Stimulated activated CD4-positive, alpha-beta T cell treated with anti-CD3 and anti-CD28 coated beads, TNF-alpha, amount 100 ng/mL, for 4 hours (primary cell): ENCODE measurements at places on chromosomes 13 and 19.

DNA sequence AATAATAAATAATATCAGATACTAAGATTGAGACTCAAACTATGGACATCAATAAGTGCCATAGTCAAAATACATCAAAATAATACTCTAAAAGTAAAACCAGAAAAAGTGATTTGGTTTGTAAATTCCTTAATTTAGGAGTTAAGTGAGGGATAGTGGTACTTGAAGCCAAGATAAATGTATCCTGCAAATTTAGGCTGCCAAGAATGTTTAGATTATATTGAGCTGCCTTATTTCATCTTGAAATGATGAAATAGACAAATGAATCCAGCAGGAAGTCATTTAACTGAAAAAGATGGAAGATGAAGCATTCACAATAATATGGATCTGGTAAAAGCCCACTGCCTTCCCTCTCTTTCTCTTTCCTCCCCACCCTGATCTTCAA is 112.3 kb downstream of the LRCH1 start:
- DNase-seq, result no peak

DNA sequence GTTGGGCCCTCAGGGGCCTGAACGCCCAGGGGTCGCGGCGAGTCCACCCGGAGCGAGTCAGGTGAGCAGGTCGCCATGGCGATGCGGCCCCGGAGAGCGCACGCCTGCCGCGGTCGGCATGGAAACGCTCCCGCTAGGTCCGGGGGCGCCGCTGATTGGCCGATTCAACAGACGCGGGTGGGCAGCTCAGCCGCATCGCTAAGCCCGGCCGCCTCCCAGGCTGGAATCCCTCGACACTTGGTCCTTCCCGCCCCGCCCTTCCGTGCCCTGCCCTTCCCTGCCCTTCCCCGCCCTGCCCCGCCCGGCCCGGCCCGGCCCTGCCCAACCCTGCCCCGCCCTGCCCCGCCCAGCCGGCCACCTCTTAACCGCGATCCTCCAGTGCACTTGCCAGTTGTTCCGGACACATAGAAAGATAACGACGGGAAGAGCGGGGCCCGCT is at the start of gene CCNA1:
TSS of gene CCNA1 (plus strand) at position 390 of the 439 bp plus-strand sequence. CDS start 562 bp downstream, outside the sequence.
- no peak for DNase-seq

GRCh38 chr13:51619614-51620013 is 35.4 kb downstream of the WDFY2 start:
- no peak for DNase-seq

DNA sequence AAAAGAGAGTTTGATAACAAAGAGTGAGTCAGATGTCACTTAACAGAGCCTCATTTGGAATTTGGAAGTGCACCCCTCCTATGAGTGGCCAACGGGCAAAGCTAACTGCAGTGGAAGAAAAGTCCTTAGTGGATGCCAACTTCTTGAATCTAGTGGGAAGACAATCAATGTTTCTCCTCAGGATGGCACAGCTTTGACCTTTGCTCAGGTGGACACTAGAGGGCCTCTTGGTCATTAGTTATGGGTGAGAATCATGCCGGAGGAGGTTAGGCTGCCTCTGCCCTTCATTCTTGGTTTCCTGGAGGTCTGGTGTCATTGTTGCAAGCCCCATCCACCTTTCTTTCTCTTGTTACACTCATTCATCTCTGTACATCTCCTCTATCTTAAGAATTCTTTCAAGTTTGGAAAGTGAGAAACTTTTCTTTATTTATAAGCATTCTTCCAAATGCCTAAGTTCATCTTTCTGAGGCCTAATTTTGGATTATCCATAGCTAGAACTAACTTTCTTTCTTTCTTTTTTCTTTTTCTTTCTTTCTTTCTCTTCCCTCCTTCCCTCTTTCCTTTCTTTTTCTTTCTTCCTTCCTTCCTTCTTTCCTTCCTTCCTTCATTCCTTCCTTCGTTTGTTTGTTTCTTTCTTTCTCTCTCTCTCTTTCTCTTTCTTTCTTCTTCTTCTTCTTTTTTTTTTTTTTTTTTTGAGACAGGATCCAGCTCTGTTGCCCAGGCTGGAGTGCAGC is 327.2 kb upstream of the TSHZ3 start:
- no peak for DNase-seq

DNA sequence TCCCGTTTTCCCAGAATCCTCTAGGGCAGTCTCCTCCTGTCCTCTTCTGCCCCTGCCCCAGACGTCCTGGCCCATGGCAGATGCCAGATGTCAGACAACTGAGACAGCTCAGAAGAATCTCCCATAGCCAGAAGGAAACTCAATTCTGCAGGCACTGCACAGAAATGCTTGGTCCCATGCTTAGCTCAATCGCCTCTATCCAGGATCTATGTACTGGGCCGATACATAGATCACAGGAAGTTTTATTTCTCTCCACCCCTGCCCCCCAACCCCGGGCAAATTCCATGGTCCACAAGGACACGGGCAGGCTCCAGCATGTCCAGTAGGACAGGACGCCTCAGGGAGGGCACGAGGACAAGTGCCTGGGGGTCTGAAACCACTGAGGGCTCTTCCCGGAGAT is 4.8 kb downstream of the MBD3 start:
- no peak for DNase-seq

DNA sequence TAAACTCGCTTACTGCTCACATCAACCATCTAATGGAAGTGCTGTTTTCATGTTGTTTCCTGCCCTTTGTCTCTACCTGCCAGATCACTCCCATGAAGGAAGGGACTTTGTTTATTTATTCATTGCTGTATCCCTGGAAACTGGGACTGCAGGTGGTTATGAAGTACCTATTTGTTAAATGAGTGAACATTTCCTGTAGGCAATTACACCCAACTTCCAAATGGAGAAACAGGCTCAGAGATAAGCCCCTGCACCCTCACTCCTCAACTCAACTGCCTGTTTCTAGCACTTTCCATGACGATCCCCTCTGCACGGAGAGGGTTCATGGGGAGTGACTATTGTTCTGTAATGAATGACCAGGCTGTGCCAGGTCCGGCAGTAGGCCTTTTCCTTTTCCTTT is 1.9 kb upstream of the SELENOW start:
- DNase-seq, result no peak

DNA sequence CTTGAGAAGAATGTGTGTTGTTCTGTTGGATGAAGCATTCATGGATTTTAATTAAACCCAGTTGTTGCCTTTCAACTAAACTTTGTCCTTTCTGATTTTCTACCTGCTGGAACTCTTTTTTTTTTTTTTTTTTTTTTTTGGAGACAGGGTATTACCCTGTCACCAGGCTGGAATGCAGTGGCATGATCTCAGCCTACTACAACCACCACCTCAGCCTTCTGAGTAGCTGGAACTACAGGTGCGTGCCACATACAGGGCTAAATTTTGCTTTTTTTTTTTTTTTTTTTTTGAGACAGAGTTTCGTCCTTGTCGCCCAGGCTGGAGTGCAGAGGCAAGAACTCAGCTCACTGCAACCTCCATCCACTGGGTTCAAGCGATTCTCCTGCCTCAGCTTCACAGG is 6.9 kb downstream of the ZNF791 start:
- DNase-seq, result no peak

- DNase-seq, result no peak
Measured at GRCh38 chr13:33110386-33110712, 94.1 kb downstream of the KL start.

GRCh38 chr19:19267305-19267704 is 5.8 kb downstream of the TM6SF2 start:
- no peak for DNase-seq

DNA sequence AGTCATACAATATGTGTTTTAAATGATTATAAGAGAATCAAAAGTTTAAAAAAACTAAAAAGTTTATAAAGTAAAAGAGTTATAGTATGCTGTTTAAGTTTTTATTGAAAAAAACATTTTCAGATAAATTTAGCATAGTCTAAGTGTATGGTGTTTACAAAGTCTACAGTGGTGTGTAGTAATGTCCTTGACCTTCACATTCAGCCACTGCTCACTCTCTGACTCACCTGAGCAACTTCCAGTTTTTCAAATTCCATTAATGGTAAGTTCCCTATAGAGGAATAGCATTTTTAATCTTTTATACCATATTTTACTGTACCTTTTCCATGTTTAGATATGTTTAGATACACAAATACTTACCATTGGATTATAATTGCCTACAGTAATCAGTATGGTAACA is 842.4 kb upstream of the KLHL1 start:
- no peak for DNase-seq

DNA sequence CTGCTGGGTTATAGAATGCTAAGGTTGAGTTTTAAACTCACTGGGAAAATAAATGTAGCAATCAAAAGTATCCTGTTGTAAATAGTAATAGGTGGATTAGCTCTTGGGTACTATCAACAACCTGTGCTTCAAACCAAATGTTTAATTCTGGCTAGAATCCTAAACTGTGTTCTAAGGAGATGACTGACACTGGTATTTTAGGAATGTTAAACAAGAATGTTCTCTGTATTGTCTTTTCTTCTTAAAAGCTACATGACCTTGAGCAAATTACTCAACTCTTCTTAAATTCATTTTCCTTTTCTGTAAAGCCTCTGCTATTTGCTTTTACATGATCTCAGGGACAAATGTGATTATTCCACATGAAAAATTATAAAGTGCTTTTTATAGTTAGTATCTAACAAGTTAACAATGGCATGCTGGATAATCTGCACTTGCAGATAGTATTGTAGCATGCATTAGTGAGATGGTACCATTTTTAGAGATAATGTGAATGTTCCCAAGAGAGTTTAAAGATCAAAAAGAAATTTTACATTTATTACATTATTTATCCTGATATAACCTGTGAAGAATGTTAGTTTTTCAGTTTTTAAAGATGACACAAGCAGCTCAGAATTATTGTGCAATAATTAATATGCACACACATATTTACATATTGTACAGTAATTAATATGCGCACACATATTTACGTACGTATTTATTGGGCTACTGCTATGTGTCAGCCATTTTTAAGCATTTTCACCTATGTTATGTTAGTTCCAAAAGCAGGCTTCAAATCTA is 13.6 kb upstream of the EPSTI1 start:
- DNase-seq, result no peak

GRCh38 chr13:93789058-93789457 is 562.5 kb downstream of the GPC6 start:
- DNase-seq, result no peak

DNA sequence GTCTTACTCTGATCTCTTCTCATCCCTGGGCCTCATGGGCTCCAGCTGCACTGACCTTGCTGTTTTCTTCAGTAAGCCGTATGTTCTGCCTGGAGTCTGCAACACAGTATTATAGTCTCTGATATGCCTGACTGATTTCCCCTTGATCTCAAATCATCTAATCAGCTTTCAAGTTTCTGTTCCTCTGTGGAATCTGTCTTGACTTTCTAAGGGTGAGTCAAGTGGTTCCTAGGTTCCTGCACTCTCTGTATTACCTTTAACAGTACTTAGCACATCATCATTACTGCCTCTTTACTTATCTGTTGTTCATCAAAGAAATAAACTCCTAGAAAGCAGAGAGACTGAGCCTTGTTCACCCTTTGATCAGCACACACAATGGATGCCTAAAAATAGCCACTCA is 350.7 kb downstream of the LMO7 start:
- DNase-seq, result no peak

- no peak for DNase-seq
Measured at GRCh38 chr13:39509616-39510315, 93.2 kb downstream of the LHFPL6 start.

DNA sequence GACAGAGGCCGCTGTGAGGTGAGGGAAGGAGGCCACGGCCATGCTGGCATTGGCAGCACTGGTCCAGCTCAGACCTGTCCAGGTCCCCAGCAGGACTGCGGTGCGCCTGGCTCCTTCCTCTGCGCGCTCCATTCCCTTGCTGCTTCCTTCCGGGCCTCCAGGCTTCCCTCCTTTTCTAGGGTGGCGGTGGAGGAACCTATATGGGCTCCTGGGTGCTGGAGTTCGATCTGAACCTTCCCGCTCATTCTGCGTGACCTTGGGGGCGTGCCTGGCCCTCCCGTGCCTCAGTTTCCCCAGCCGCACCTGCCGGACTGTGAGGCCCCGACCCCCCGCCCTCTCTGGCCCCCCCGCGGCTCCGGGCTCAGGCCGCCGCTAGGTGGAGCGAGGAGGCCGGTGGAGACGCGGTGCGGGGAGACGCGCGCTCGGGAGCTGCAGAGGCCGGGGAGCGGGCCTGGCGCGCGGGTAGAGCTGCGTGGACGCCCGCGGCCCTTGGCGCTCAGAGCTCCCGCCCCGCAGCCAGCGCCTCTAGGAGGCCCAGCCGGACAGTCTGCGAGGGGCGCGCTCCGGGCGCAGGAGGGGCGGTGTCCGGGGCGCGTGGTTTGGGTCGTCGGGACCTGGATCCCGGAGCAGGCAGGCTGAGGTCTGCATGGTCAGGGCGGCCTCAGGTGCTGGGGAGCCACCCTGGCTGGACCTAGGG is 29.9 kb downstream of the EFNA2 start:
- peak; percentile 21 for DNase-seq

DNA sequence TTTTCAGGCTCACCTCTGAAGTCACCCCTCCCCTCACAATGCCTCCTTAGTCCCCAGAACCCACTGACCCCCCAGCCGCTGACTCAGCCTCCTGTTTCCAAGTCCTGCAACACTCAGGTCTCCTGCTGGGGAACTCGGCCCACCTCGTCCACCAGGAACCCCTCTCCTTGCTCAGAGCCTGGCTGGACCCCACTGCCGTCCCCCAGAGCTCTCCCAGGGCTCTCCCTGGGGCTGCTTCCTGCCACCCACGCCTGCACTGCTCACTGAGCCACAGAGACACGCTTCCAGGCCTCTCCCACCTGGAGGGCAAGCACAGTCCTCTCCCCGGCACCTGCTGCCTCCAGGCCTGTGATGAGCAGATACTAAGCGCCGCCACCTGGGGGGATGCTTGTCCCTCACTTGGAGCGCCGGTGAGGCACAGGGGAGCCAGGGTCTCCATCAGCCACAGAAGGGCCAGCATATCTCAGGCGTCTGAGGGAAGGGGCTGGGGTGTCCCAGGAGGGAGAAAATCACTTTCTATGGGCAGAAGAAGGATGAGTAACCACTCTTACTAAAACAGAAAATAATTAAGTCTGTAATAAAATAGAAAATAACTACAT is 53.8 kb downstream of the KLF2 start:
- DNase-seq, result no peak

DNA sequence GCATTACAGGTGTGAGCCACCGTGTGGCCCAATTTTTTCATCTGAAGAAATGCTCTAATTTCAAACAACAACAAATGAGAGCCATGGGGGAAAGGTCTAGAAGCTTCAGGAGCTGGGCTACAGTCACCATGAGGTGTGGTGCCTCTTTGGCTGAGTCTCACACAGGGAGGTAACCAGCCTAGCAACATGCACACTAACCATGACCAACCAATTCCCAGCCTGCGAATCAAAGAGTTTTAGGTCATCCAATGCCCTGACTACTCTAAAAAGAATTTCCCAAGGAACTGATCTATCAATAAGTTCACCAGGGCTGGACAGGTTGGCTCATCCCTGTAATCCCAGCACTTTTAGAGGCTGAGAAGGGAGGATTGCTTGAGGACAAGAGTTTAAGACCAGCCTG is 29.9 kb downstream of the PBX4 start:
- no peak for DNase-seq

GRCh38 chr19:19078801-19079200 is 15.0 kb downstream of the SLC25A42 start:
- DNase-seq, result no peak

- no peak for DNase-seq
Measured at GRCh38 chr13:59873856-59874255, 289.9 kb downstream of the DIAPH3 start.
